ENCODE measurements at places on chromosomes 6 and 20.

GRCh38 chr6:133187657-133188453, 53.3 kb upstream of the EYA4 start:
- DNase-seq = no peak

DNA sequence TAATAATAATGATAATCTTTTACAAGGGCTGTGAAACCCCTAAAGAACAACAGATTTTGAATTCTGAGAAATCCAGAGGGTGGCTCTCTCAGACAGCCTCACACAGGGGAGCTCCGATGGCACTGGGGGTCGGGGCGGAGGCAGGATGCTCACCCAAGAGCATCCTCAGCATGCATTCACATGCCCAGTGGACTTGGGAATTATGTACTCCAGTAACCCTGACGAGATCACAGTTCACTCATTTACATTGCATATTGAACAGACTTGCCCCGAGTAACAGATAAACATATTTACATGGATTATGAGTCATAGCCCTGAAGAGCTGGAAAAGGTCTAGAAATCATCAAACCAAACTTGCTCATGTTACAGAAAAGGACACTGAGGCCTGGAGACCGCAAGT, 482.7 kb upstream of the JARID2 start:
- no peak for DNase-seq

DNA sequence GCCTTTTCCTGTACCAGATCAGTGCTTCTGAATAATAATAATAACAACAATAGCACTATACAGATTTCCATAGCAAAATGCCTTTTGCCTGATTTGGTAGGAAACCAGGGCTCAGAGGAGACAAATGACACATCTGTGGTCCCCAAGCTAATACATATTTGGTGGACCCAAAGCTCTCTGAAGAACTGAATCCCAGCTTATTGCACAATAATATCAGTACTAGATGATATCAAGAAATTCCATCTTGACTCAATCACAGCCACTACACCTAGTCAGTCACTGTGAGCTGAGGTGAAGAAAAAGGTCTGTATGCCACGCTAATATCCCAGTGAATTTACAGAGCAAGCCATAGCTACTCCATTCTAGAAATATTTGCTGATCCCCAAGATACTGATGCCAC, 270.6 kb upstream of the RIN2 start:
- no peak for DNase-seq

DNA sequence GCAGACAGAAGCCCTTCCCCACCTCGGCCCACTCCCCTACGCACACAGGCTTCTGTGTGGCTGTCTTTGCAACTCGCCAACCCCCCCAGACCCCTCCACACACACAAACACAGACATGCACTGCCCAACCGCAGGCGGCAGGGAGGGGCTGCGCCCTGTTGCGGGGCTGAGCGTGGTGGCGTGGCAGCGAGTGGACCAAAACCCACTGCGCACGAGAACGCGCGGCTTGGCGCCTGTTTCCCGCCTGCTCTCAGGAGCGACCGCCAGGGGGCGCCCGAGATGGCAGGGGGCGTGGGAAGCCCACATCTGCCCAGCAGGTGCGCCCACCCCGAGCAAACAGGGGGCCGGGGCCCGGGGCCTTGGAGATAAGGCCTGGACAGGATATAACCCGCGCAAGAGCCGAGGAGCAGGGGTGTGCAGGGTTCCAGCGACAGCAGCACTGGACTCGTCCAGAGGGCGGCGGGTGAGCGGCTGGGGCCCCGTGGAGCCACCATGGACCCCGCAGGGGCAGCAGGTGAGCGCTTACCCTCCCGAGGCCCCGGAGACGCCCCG, at the start of gene RBPJL:
Gene RBPJL, plus strand, starts transcription at position 410 of the 552 bp plus-strand sequence. Its CDS starts 83 bp downstream, at position 493.
- no peak for DNase-seq
